ENCODE measurements at places on chromosomes 7 and 10.
A peak's percentile ranks its signal among the peaks of the same experiment; 100 is the strongest.

DNA sequence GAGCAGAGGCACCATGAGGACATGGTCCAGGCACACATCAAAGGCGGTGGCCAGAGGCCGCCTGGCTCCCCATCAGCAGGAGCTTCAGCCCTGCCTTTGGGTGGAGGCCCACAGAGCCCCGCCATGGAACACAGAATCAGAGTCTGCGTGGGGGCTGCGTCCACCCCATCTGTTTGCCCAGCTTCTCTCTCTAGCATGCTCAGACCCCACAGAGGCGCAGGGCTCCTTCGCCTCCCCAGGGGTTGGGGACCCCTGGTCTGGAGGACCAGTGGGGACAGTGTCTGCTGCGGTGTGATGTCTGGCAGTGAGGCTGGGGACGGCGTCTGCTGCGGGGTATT is 321.9 kb downstream of the PTPRN2 start:
- DNase-seq: no peak

- peak; percentile 22 for DNase-seq
These were observed 608 bp downstream of the ACHE start for GRCh38 chr7:100894860-100895700.

DNA sequence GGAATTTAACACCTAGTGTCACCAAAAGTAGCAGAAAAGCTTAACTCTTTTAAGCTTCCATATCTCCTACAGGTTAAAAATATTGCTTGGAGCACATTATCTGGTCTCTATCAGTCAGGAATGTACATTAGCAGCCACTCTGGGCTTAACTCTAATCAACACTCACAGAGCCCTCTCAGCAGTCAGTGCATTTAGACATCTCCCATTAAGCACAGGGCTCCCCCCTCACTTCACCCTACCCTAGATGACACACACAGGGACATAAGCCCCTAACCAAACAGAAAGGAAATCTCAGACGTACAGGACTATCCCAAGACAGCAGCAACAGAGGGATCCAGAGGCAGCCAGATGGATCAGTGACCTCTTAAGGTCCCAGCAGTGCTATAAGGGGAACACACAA is 26.4 kb downstream of the FBXW4 start:
- DNase-seq: no peak

DNA sequence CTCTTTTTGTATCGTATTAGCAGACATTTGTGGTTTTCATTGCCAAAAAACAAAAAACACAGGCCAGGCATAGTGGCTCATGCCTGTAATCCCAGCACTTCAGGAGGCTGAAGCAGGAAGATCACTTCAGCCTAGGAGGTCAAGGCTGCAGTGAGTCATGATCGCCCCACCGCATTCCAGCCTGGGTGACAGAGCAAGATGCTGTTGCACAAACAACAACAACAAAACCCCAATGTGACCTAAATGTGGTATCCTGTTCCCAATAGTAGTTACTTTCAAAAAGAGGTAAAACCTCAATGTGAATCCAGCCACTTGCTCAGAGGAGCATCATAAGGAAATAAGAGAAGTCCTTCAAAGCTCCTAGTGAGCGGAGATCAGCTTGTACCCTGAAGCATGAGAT is 45.8 kb upstream of the SKAP2 start:
- DNase-seq: peak; percentile 79

DNA sequence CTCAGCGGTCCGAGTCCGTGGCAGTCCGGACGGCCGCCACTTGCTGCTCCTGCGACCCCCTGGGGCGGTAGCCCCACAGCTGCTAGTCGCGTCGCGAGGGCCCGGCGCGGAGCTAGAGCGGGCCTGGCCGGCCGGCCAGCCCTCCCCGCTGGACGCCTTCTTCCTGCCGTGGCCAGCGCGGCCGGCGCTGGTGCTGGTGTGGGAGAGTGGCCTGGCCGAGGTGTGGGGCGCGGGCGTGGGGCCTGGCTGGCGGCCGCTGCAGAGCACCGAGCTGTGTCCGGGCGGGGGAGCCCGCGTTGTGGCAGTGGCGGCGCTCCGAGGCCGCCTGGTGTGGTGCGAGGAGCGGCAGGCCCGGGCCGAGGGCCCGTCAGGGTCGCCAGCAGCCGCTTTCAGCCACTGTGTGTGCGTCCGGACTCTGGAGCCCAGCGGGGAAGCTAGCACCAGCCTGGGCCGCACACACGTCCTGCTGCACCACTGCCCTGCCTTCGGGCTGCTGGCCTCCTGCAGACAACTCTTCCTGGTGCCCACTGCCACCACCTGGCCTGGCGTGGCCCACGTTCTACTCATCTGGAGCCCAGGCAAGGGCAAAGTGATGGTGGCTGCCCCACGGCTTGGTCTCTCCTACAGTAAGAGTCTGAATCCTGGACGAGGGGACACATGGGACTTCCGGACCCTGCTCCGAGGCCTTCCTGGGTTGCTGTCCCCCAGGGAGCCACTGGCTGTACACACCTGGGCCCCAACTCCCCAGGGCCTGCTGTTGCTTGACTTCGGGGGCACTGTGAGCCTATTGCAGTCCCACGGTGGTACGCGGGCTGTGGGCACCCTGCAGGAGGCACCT is 631 bp downstream of the HPS6 start:
- DNase-seq: peak; percentile 42

DNA sequence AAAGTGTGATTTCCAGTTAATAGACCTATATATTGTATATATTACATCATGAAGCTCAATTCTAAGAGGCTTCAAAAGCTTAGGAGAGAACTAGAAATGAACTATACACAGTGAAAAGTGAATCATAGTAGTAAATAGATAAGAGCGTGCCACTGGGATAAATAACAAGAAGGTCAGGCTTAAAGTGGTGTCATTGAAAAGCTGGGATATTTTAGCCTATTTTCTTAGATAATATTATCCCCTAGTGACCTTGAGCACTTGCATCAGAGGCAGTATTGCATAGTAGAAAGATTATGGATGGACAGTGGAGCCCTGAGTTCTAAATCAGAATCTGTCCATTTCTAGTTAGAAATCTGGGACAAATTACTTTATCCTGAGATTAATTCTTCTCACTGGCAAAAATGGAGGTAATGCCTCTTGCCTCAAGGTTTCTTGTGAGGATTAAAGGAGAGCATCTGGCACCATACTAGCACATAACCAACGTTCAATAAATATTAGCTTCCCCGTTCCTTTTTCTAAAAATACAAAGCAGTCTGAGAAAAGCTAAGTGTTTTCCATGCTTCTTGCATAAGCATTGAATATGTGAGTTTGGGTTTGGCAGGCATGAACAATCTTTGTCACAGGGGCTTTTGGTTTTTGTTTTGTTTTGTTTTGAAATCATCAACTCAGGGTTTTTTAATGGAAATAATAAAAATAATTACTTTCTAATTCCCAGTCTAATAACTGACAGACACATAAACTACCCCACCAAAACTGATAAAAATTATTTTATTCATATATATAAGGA is 27.3 kb upstream of the MACC1 start:
- no peak for DNase-seq

- no peak for DNase-seq
These were observed 40.2 kb upstream of the RSU1 start for GRCh38 chr10:16857419-16857818.

- peak; percentile 47 for DNase-seq
These were observed 64.0 kb downstream of the BBS9 start for GRCh38 chr7:33193308-33193864.

DNA sequence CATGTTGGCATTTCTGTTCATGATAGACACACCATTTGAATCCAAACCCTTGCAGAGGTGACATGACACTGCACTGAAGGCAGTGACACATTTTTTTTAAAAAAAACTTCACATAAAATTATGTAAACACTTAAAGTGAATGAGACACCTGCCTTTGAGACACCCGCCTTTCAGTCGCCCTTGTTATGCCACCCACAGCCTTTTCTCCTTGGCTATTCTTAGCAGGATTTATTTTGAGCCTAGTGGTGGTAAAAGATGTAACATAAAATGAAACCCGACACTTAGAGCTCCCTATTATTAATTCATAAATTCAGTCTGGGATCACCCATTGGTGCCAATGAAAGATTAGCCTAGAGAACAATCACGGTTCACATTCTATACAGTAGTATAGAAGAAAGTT is 161.3 kb downstream of the DYNC1I1 start:
- no peak for DNase-seq

DNA sequence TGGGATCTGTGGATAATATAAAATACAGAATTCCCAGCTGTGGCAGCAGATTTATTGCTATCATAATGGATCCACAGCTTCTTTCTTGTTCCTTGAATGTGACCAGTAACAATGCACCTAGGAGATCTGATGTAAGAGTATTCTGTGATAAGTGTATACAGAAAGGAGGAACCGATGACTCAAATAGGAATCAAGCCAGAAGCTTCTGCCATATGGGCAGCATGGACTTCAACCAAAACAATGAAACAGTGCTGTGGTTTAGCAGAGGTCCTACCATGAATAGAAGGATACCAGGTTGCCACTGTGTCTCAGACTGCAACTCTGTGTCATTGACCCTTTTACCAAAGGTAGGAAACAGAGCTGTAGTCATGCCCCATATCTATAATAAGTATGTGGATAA is 81.8 kb downstream of the PTPRZ1 start:
- DNase-seq: peak; percentile 3

- DNase-seq: peak; percentile 62
These were observed 28.8 kb upstream of the GPR26 start for GRCh38 chr10:123637326-123637880.

DNA sequence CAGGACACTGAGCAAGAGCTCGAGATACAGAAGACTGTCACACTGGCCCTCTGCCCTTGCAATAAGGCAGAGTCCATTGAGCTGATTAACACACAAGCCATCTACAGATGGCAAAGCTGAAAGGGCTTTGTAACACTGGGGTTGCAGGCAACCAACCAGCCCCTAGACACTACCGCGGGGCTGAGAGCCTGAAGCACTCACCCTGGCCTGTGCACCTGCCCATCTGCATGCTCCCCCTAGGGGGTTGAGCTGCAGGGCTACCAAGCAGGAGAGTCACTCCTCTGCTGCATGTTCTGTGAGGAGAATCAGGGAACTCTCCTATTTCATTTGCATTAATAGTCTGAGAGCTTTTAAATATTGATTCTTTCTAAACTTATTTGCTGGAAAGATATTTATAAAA is 128.1 kb upstream of the VIPR2 start:
- no peak for DNase-seq

GRCh38 chr10:30811276-30812017 is 181.9 kb upstream of the LYZL2 start:
- no peak for DNase-seq

DNA sequence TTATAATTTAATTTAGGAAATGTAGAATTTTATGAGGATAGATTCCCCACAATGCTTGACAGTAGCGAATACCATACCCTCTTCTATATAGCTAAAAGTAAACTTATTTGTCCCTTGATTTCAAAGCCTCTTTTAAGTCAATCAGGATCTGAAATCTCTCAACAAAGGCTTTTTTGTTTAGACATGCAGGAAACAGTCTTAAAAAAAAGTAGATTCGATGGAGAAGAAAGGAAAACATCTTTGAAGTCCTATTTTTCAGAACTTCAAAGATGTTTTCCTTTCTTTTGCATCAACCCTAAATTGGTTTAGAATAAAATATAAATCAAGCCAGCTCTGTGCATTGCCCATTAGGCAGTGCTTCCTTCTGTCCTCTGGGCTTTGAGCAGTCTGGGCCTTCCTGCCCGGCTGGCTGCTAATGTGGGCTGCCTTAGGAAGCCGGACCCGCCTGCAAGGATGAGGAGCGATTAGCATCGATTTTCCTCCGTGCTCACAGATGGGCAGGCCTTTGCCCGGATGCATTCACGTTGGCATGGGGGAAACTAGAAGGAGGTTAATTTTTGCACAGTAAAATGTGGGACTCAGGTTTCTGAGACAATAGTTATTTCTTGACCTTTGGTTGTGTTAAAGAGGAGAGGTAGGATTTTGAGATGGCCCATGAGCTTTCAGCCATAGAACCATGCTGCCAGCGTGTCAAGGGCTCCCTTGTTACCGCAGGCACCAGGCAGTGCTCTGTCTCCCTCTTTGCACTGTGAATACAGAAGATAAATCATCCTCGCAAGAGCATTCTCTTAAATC is 15.5 kb downstream of the MSRB2 start:
- DNase-seq: no peak

DNA sequence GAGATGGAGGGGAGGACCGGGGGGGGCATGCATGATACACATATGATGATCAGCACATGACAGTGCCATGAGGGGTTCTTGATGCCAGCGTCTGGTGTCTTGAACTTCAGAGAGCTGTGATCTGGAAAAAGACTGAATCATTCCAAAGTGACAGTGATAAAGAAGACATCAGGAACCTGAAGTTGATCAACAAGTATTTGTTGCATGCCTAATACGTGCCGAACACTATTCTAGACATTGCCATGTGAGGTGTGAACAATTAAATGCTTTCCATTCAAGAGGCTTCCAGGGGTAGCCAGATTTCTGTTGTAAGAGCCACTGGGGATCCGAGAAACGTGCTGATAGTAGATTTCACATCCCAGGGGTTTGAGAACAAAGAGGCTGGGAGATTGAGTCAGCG is 6.2 kb downstream of the MCM10 start:
- no peak for DNase-seq

- peak; percentile 68 for DNase-seq
These were observed 189.3 kb downstream of the PRPF18 start for GRCh38 chr10:13775786-13776775.

GRCh38 chr10:49656845-49657493 is 22.5 kb upstream of the C10orf53 start:
- DNase-seq: no peak

DNA sequence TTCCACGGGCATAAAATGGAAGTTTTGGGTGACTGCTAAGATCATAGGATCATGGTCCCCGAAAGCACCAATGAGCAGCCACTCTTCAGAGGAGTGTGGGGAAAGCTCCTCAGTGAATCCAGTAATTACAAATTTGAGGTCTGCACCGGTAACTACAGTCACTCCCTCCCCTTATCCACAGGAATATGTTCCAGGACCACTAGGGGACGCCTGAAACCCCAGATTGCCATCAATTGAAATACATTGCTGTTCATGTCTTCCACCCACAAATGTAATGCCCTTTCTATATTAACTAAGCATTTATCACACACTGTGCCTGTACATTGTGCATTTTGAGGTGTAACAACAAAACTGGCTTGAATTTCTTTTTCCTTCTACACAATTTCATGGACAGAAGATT is 447.9 kb upstream of the PFKP start:
- peak; percentile 34 for DNase-seq

- no peak for DNase-seq
These were observed 483.8 kb upstream of the FOXK1 start for GRCh38 chr7:4198301-4198700.

GRCh38 chr7:47885309-47885986 is 62.8 kb downstream of the PKD1L1 start:
- no peak for DNase-seq

- DNase-seq: no peak
These were observed 235.0 kb downstream of the BICC1 start for GRCh38 chr10:58747687-58748086.

DNA sequence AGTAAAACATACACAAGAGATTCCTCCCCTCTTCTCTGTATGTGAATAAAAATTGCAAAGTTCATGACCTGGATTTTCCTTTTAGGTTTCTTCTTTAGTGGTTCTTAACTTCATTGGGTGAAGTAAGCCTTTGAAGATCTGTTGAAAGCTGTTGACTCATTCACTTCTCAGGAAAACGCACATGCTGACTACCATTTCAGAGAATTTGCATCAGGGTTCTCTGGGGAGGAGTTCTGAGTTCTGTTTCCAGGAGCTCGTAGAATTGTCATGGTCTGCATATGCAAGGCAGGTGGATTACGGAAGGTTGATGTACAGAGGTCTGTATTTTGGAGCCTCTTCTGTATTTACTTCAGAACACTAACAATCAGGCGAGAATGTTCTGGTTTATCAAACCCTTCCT is 962 bp upstream of the SLC26A4 start:
- DNase-seq: peak; percentile 56

All from kidney tubule cell (primary cell).